Activated T-helper 2 cell treated with anti-CD3 and anti-CD28 coated beads, Interferon-gamma antibody, Interleukin-2, Interleukin-4, amounts not matched to agents 10 μg/mL and 5 μg/mL and 100 μg/mL, durations not matched to agents 14 hours and 24 hours and 36 hours (primary cell): ENCODE measurements at places on chromosomes 7 and 10.
A peak's percentile ranks its signal among the peaks of the same experiment; 100 is the strongest.

DNA sequence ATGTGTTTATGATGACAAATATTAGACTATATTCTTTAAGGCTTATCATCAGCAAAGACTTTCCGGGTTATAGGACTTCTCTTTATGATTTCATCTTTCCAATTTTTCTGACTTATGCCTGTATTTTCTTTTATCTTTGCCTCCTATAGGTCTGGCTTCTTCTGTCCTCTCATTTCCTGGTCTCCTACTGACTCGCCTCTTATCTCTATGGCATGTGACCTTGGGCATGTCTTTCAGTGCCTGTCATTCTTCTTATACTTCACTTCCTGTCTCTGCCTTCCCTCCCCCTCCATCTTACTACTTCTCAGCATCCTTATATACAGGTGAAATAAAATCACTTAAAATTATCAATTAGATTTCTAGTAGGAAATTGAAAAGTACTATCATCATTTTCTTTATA lies 42.2 kb downstream of the PCDH15 start:
- DNase-seq = no peak

- no peak for DNase-seq
These were observed 1.5 kb downstream of the MET start for GRCh38 chr7:116673457-116673865.

DNA sequence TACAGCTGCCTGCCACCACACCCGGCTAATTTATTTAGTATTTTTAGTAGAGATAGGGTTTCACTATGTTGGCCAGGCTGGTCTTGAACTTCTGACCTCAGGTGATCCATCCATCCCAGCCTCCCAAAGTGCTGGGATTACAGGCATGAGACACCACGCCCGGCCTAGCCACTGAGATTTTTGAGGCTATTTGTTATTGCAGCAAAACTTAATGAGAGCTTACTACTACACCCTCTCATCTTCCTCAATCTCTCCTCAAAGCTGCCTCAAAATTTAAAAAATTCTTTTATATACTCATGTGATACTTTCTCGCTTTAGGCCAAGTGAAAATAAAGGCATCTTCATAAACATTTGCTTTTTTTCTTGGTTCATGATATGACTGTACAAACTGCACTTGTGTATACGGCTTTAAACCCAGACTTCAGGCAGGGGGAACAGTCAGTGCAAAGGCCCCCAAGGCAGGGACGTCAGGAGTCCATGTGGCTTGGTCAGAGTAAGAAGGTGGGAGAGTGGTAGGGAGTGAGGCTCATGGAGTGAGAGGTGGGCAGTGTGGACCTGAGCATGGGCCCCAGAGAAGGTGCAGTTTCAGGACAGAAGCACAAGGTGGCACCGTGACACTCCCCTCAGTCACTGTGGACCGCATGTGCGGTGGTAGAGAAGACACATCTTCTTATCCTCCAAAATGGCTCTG lies 55.5 kb downstream of the SYPL1 start:
- DNase-seq = peak; percentile 57

- DNase-seq = no peak
These were observed 318.1 kb downstream of the KCNMA1 start for GRCh38 chr10:77319557-77319956.

DNA sequence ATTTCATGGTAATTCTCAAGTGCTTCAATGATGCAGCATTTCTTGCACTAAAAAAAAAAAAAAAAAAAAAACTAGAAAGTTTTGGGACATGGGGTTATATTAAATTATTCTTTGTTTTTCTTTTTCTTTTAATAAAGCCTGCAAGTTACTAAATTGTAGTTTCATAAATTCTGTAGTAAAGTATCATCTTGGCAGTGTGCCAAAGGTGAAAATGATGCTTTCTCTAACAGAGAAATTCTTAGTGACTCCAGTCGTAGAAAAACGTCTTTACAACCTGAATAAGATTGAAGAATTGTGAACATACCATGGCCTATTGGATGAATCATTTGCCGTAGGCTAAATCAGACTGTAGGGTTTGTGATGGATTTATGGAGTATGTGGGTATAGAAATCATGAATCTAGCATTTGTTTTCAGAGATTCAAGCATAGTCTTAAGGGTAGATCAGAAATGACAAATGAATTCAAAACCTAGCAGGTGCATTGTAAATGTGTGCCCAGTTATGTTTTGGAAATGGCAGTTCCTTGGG lies 27.1 kb downstream of the RBM17 start:
- no peak for DNase-seq

DNA sequence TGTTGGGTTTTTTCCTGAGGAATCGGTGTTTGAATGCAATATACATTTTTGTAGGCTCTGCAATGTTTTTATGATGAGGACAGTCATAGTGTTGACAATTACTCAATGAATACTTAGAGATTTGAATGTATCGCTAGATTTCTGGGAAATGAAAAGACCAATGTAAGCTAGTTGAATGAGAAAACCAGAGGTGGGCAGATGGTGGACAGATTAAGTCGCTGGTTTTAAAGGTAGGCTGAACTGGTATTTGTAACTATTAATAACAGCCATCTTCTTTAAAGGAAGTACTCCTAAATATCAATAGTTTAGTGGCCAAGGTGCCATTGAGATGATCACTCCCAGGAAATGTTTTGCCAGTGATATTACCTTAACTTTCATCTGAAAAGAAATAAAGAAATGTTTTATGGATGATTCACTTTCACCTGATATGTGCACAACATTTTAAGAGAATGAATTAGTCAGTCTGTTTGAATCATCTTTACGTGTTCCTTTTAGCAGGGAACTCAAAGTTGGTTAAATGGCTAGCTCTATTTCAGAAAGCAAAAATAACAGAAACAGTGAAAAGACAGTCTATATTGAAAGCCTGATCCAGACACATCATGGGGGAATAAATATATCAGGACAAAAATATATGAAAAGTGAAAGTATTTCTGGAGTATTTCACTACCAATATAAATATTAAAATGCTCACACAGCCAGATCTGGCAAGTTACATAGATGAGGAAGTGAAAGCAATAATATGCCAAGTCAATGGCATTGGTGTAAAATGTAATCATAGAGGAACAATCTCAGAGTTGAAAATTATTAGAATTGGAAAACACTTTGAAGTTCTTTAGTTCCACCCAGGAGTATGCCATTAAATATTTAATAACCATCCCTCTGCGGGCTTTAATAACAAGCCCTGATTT lies 20.7 kb downstream of the MET start:
- DNase-seq = no peak

GRCh38 chr7:48971173-48971572 lies 46.8 kb downstream of the CDC14C start:
- DNase-seq = no peak

GRCh38 chr10:51106311-51106945 lies 32.1 kb downstream of the PRKG1 start:
- DNase-seq = no peak

- DNase-seq = no peak
These were observed 100.0 kb downstream of the RNF216 start for GRCh38 chr7:5681423-5681822.

DNA sequence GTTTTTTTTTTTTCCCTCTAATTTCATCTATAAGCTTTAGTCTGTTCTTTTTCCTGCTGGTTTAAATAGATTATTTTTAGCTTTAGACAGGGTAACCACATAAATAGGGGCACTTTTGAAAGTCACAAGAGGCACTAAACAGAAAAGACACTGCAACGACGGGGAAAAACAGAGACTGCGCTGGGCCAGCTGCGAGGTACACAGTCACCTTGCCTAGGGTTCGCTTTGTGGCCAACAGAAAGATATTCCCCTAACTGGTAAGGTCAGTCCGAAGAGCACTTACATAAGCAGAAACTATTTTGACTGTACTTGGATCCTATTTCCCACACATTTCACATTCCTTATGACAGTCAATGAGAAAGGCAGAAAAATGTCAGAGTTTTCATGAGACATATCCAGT lies 175.6 kb upstream of the PHF14 start:
- DNase-seq = no peak

DNA sequence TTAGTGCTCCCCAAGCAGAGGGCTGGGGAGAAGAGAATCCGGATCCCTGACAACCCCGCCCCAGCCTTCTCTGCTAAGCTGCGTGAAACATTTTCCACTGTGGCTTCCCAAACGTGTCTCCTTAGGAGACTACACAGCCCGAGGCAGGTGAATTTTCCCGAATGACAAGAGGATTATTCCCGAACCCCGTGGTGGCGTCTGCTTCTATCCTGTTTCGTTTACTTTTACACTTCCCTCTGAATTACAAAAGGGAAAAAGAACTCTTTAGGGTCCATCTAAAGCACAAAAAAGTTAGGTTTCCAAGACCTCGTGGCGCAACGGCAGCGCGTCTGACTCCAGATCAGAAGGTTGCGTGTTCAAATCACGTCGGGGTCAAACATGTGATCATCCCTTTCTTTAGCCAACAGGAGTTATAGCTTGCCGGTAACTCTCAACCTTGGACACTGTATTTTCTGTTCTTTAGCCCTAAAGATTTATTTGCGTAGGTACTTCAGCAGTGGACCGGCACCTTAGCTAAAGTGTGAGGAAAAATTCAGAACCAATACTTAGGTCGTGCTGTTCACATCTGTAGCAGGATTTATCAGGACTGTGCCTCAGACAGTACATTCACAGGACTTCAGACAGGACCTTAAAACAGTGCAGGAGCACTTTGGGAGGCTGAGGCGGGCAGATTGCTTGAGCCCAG lies 3.2 kb upstream of the ZNF789 start:
- DNase-seq = no peak

DNA sequence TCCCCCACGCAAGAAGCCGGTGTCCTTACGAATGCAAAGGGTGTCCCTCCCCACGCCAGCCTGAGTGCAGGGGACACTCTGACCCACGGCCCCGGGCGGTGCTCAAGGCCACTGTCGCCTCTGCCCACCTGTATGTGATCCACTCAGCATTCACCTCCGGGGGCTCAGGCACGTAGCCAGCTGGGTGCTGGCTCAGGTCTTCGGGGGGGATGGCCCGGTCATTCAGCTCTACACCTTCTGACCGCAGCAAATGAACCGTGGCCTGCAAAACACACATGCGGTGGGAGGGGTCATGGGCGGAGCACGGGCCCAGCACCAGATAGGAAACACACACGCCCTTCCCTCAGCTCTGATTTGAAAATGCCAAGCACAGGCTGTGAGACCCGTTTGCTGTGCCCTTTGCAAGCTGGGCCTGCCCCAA lies 25.9 kb downstream of the CFAP46 start:
- no peak for DNase-seq

GRCh38 chr7:109256762-109257560 lies 687.3 kb downstream of the DNAJB9 start:
- no peak for DNase-seq

DNA sequence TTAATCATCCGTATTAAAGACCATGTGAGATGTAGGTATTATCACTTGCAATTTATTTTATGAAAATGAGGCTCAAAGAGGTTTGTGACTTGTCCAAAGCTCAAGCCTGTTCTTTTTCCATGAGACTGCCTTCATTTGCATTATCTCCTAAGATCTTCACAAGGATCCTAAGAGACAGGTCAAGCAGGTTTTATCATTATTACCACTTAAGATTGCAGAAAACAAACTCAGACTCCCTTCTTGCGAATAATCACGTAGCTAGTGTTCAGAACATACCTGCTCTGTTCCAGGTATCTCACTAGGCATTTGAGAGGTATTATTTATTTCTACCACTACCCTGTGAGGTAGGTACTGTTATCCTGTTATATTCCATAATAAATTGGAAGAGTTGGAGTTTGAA lies 64.8 kb downstream of the ZNRF2 start:
- DNase-seq = no peak
